CD4-positive, alpha-beta T cell (primary cell): ENCODE measurements at places on chromosomes 6 and 20. TPM values are rescaled to one million over a fixed set of nuclear protein-coding genes. Genes with fewer than 3 reads are reported as not detected.

GRCh38 chr6:116461932-116462885 lies 1.0 kb downstream of the CALHM6 start:
- DNase-seq, result peak; percentile 29

DNA sequence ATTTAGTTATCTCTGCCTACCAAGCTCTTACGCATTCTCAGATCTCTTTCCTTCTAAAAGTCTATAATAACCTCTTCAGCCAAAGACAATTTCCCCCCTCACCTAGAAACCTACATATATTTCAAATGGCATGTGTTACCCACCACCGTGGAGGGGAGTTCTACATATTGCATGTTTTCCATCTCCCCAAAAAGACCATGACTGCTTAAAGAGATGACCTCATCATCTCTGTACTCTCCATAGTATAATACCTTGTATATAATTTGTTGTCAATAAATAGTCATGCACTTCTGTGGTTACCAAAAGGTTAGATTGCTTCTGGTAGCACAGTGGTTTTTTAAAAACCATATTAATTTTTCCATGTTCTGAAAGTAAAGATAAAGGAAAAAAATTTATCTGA lies 148.4 kb downstream of the TBX18 start:
- no peak for DNase-seq

Gene APCDD1L
- total RNA-seq, result not detected

DNA sequence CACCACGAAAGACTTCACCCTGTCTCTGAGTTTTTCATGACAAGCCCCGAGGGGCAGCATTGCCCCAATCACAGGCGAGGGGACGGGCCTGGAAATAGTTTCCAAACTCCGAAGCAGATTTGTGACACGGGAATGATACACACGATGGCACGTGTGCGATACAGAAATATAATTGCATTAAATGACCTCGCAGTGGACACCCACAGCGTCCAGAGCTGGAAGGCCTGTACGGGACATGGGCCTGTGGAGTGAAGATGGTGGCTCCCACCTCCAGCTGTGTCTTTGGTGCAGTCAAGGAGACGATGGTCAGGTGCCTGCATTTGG lies 43.0 kb downstream of the PMEPA1 start:
- DNase-seq, result no peak

Gene RPL7L1
- 76.1 TPM for total RNA-seq

DNA sequence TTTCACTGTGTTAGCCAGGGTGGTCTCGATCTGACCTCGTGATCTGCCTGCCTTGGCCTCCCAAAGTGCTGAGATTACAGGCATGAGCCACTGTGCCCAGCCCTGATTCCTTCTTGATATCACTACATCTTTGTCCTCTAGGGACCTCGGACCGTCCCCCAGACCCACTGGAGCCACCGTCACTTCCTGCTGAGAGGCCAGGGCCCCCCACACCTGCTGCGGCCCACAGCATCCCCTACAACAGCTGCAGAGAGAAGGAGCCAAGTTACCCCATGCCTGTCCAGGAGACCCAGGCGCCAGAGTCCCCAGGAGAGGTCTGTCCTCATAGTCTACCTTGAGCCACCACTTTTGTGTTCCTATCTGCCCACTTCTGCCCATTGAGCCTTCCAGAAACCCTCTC lies 14.6 kb downstream of the MAVS start:
- DNase-seq, result no peak

Gene NRN1
- not detected for total RNA-seq

Gene BNIP5
- not detected for total RNA-seq

GRCh38 chr6:164258421-164258820 lies 843.9 kb downstream of the QKI start:
- DNase-seq, result no peak
